ENCODE measurements at places on chromosomes 3 and 15.

GRCh38 chr3:167887096-167887495 is 151.6 kb downstream of the SERPINI1 start:
- no peak for DNase-seq

DNA sequence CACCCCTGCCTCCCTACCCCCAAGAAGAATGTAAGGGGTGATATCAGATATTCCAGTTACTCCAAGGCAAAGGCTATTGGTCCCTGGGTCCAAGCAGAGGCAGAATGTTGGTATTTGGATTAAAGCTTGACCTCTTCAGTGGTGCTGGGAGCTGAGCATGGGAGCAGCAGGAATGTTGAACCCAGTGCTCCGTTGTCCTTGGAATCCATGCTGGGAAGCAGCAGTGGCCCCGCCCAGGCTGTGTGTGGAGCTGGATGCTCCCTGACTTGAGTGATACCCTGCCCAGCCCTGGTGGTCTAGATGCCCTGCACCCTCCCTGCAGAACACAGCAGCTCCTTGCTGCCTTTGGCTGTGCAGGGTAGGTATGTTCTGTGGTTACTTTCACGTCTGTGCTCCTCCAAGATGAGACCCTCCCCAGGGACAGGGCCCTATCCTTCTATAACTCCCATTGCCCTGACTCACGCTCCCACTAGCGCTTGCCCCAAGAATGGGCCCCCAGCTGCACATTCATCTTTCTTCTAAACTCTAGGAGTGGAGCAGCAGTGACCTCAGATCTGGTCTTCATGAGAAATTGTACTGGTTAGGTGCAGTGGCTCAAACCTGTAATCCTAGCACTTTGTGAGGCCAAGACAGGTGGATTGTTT is 35.1 kb downstream of the UMPS start:
- no peak for DNase-seq

GRCh38 chr15:89174476-89174875 is 46.9 kb downstream of the RLBP1 start:
- no peak for DNase-seq

GRCh38 chr3:128786434-128787020 is 60.5 kb downstream of the RAB7A start:
- DNase-seq: no peak

GRCh38 chr3:126111566-126112475 is 27.9 kb upstream of the SLC41A3 start:
- DNase-seq: no peak

DNA sequence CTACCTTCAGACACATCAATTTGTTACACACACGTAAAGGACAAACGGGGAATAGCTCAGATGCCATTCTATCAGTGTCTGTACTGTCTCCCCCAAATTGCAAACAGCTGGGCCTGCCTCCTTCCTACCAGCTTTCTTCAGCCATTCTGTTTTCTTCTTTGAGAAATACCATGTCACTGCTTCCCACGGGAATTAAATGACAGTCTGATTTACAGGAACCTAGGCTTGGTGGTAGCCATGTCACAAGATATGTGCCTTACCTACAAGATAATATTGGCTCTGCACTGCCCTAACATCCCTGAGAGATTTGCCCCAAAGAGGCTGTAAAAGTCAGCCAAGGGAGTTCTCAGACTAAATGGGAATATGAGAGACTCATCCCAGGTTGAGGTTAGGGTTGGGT is 308.3 kb downstream of the LRTM1 start:
- DNase-seq: no peak

DNA sequence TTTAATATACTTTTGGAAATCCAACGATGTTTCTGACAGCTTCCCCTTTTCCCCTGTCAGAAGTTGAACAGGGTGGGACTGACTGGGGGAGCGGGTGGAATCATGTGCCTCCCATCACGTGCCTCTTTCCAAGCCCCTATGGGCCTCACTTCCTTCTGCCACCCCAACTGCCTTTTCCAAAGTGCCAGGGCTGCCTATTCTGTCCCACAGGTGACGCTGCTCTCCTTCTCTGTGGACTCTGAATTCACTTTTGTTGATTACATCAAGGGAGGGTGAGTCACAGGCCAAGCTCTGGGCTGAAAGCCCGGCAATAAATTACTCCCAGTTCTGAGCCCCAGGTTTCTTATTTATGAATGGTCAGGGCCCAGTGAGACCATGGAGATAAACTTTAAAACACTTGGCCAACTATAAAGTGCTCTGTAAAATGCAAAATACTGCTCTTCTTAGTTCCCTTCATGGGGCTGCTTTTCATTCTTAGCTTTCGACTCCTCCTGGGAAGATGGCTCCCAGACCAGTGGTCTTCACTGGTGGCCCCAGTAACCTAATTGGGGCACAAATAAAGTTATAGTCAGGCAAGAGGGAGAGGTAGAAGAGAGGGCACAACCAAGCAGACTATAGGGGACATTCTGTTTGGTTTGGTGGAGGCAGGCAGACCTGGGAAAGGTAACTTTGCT is 12.3 kb downstream of the CPNE9 start:
- DNase-seq: no peak

- no peak for DNase-seq
Observed at GRCh38 chr15:45795440-45796069, 160.7 kb downstream of the SQOR start.

Data from right kidney (tissue), 9 donors.